ENCODE measurements at places on chromosomes 11 and 22.

GRCh38 chr11:35289821-35290220, 129.5 kb downstream of the SLC1A2 start:
- peaks cover 21% of the 10 kb centered on the region for H3K36me3 ChIP-seq
- no peak for DNase-seq
- no peaks in the 10 kb centered on the region for H3K4me1 ChIP-seq
- H3K4me3 ChIP-seq = no peak overlapping the region
- no peak overlapping the region for H3K27ac ChIP-seq

- H3K4me3 ChIP-seq = no peak overlapping the region
- no peaks in the 10 kb centered on the region for H3K36me3 ChIP-seq
- DNase-seq = no peak
- peaks cover 3% of the 10 kb centered on the region for H3K27me3 ChIP-seq
Measured at GRCh38 chr11:45248501-45249011, 37.6 kb downstream of the SYT13 start.

GRCh38 chr11:95512682-95513081, 276.9 kb downstream of the FAM76B start:
- peak; percentile 14 for DNase-seq
- no peaks in the 10 kb centered on the region for H3K36me3 ChIP-seq
- no peak overlapping the region for H3K4me3 ChIP-seq
- 0 out of 2 replicates have a peak, but pooled peaks cover 13% of the 10 kb centered on the region for H3K4me1 ChIP-seq
- H3K27ac ChIP-seq = no peak overlapping the region
- no peaks in the 10 kb centered on the region for H3K27me3 ChIP-seq

- H3K36me3 ChIP-seq = no peaks in the 10 kb centered on the region
- H3K4me1 ChIP-seq = peaks cover 15% of the 10 kb centered on the region
- DNase-seq = no peak
- no peaks in the 10 kb centered on the region for H3K27me3 ChIP-seq
- no peak within 1 kb of the TSS for H3K27ac ChIP-seq
Measured at GRCh38 chr22:50600538-50600937, at the start of gene MAPK8IP2. Gene MAPK8IP2 (plus strand): TSS chr22:50600793. CDS start chr22:50600819, 26 bp downstream.

DNA sequence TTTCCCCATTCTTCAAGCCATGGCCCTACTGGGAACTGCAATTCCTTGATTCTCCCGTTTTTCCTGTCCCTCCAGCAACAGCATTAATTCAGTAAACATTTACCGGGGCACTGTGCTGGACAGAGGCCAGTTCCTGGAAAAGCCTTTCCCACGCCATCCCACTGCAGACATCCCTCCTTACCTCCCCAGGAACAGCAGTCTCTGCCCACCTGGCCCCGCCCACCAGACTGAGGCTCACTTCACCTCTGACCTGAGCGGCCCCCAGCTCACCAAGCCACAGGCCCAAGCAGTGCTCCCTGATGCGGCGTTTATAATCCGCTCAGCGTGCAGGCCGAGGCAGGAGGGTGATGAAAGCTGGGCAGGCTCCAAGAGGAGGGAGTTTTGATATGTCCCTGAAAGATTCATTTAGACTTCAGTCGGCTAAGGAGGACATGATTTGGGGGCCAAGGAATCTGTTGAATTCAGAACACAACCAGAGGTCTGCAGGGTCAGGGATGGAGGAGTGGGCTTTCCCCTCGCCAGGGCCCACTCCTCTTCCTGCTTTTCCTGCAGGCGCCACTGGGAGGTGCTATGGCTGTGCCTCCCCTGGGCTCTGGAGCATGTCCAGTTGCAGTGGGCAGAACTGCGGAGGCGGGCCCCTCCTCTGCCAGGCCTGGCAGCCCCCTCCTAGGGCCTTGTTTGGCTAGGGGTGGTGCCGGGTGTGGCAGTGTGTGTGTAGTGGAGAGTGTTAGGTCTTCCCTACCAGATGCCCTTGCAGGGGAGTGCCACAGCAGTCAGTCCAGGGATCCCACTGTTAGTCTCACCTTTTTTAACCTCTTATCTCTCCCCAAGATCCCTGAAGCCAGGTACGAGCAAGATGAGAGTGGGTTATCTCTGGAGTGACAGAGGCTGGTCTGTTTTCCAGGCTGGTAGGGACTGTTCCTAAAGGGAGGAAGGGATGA, 1.4 kb upstream of the TAGLN start:
- H3K27ac ChIP-seq = no peak overlapping the region
- H3K4me3 ChIP-seq = no peak overlapping the region
- peaks cover 9% of the 10 kb centered on the region for H3K4me1 ChIP-seq
- no peak for DNase-seq

GRCh38 chr11:3196161-3197043, 22.2 kb downstream of the MRGPRG start:
- no peak overlapping the region for H3K4me3 ChIP-seq
- no peaks in the 10 kb centered on the region for H3K36me3 ChIP-seq
- H3K4me1 ChIP-seq = no peaks in the 10 kb centered on the region
- no peak overlapping the region for H3K27ac ChIP-seq
- no peak for DNase-seq

- H3K27ac ChIP-seq = no peak overlapping the region
- H3K27me3 ChIP-seq = no peaks in the 10 kb centered on the region
- no peak for DNase-seq
- H3K4me3 ChIP-seq = no peak overlapping the region
Measured at GRCh38 chr22:26087816-26088215, 81.4 kb upstream of the SEZ6L start.

DNA sequence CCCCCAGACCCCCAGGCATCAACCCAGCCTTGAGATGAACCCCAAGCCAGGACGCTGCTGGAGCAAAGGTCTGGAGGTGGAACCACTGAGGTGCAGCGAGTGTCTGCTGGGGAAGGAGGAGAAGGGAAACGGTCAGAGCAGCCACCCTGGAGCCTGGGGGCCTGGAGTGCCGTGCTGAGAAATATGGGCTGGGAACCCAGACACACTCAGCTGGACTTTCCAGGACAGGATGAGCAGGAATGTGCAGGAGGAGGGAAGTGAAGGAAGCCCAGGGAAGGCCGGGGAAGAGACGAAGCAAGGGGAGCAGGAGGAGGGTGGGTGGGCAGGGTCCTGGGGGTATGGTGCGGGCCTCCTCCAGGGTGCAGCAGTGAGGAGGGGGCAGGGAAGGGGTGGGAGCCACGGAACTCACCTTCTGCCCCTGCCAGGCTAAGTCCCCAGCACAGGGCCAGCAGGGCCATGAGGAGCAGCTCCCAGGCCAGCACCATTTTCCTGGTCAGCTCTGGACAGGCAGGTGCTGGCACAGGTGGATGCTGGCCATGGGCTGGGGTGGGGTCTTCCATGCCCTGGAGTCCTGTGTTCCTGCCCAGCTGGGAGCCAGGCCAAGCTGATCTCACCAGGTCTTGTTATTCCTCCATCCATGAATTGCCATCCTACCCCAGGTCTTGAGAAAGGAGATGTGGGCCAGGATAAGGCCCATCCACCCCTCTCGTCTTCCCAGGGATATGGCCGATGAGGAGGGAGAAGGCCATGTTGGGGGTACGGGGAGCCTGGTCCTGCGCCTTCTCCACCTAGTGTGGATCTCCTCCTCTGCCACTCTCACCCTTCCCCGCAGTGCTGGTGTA, 40.0 kb downstream of the CSF2RB start:
- DNase-seq = no peak
- H3K27me3 ChIP-seq = peaks cover 1% of the 10 kb centered on the region
- H3K4me3 ChIP-seq = no peak overlapping the region
- no peaks in the 10 kb centered on the region for H3K4me1 ChIP-seq
- no peak overlapping the region for H3K27ac ChIP-seq
- H3K36me3 ChIP-seq = no peaks in the 10 kb centered on the region

- peaks cover 1% of the 10 kb centered on the region for H3K27me3 ChIP-seq
- no peak overlapping the region for H3K4me3 ChIP-seq
- H3K4me1 ChIP-seq = peaks cover 11% of the 10 kb centered on the region
- H3K27ac ChIP-seq = no peak overlapping the region
- no peak for DNase-seq
Measured at GRCh38 chr11:11280826-11281225, 72.2 kb downstream of the CSNK2A3 start.

DNA sequence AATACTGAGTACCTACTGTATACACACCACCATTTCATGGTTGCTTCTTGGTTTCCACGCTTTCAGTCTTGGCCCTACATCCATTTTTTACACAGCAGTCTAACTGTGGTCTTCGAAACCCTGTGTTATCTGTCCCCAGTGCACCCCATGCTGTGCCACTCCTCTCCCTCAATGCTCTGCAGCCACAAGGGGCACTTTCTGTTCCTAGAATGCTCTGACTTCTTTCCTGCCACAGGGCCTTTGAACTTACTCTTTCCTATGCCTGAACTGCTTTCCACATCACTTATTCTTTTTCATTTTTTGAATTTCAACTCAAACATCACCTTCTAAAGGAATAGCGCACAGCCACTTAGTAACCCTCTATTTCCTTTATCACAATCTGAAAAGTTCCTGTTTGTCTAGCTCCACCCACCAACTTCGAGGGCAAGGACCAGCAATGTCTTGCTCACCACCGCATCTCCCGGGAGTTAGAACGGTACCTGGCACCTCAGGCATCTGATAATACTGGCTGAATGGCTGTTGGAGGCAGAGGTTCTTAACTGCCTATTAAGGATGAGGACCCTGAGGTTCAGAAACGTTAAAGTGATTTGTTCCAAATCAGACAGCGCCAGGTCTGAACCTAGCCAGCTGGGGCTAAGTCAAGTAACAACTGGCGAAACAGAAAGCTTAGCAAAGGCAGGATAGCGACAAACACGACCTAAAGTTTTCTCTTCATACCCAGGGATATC, 568 bp downstream of the ALG8 start:
- H3K27me3 ChIP-seq = no peaks in the 10 kb centered on the region
- peaks cover 54% of the 10 kb centered on the region for H3K4me1 ChIP-seq
- H3K27ac ChIP-seq = peak overlapping the region; percentile 81
- no peak for DNase-seq
- H3K36me3 ChIP-seq = peaks cover 22% of the 10 kb centered on the region

DNA sequence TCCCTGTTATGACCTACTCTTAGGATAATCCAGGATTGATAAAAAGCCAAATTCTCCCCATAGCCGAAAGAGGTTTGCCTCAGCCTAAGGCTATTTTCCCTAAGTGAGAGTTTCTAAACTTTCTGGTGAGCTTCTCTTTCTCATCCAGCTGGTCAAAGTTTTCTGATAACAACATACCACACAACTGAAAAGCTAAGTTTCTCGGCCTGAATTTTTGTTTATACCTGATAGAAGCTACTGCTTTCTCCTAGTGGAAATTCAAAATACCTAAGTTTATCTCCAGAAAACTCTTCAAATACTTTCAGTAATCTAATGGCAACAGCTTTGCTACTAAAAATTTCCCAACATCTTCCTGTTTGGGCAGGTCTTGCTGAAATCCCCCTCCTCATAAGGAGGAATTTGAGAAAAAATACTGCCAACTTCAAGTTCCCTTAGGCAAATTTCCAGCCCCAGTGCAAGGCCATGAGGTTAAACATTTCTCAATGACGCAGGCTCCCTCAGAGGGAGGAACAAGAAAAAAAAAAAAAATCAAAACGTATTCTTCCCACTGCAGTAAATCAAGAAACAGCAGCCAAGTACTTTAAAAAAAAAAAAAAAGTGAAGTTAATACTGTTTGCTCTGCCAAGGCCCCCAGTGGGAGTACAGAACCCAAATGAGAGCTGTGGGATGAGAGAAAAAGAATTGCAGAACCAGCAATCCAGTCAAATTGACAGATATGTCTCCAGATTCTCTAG, 127.0 kb downstream of the MRTFA start:
- peaks cover 24% of the 10 kb centered on the region for H3K4me1 ChIP-seq
- H3K4me3 ChIP-seq = no peak overlapping the region
- no peak for DNase-seq
- no peaks in the 10 kb centered on the region for H3K27me3 ChIP-seq
- H3K27ac ChIP-seq = peak overlapping the region; percentile 16

DNA sequence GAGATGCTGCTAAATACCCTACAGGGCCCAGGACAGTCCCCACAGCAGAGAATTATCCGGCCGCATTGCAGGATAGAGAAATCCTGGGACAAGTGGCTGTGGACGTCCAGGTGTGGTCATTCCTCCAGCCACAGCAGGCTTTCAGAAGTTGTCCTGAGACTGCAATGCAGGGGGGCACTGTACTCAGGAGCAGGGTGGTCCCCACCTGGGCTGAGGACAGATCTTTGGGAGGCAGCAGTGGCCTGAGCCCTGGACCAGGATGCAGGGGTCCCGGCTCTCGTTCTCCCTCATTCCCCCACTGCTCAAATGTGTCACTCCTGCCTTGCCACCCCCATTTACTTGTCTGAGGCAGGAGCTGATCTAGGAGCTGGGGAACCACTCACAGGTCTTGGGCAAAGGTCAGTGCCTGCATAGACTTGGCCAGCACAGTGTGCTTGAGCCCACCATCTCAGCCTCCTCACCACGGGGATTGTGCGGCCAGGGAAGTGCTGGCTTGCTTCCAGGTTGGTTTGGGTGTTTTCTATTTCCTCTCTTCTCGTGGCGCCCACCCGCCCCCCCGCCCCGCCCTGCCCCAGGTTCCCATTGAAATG, 15.3 kb downstream of the LINC01488 start:
- H3K27me3 ChIP-seq = peaks cover 3% of the 10 kb centered on the region
- H3K4me3 ChIP-seq = no peak overlapping the region
- no peaks in the 10 kb centered on the region for H3K36me3 ChIP-seq
- H3K4me1 ChIP-seq = peaks cover 69% of the 10 kb centered on the region

DNA sequence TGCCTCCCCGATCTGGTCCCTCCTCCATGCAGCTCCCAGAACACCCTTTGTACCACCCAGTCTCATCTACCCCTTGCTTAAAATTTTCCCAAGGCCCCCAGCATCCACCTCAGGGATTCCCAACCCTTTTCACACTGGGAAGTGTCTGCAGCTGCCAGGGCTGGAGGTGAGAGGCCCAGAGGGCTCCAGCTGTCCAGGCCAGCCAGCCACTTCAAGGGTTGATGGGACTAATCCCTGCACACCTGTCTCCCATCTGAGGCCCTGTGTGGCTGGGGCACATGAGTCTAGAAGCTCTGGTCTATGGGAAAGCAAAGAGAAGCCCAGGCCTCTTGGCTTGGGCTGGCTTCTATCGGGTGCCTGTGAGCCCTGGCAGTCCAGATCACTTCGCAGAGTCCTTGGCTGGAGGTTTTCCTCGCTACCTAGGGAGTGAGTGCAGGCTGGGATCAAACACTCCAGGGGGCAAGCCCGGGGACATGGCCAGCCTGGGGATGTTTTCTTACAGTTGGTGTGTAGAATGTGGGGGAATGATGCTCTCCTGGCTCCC, 41.1 kb upstream of the TPBGL start:
- peaks cover 20% of the 10 kb centered on the region for H3K4me1 ChIP-seq
- H3K4me3 ChIP-seq = no peak overlapping the region
- no peak for DNase-seq
- H3K27ac ChIP-seq = no peak overlapping the region
- peaks cover 4% of the 10 kb centered on the region for H3K36me3 ChIP-seq

GRCh38 chr11:122159861-122160260, 43.8 kb upstream of the BLID start:
- no peak overlapping the region for H3K27ac ChIP-seq
- no peaks in the 10 kb centered on the region for H3K4me1 ChIP-seq
- H3K36me3 ChIP-seq = no peaks in the 10 kb centered on the region
- DNase-seq = no peak
- H3K4me3 ChIP-seq = no peak overlapping the region

- no peak overlapping the region for H3K4me3 ChIP-seq
- H3K27ac ChIP-seq = no peak overlapping the region
- peaks cover 16% of the 10 kb centered on the region for H3K27me3 ChIP-seq
- H3K36me3 ChIP-seq = no peaks in the 10 kb centered on the region
- no peak for DNase-seq
- H3K4me1 ChIP-seq = no peaks in the 10 kb centered on the region
Measured at GRCh38 chr11:6927030-6927617, 898 bp downstream of the ZNF215 start.

Data from HepG2 (cell line).